ENCODE measurements at places on chromosomes 6 and 20.

- DNase-seq: no peak
Observed at GRCh38 chr20:36744764-36745191, 1.1 kb downstream of the NDRG3 start.

- DNase-seq: no peak
Observed at GRCh38 chr20:20203784-20204183, 151.5 kb downstream of the CFAP61 start.

DNA sequence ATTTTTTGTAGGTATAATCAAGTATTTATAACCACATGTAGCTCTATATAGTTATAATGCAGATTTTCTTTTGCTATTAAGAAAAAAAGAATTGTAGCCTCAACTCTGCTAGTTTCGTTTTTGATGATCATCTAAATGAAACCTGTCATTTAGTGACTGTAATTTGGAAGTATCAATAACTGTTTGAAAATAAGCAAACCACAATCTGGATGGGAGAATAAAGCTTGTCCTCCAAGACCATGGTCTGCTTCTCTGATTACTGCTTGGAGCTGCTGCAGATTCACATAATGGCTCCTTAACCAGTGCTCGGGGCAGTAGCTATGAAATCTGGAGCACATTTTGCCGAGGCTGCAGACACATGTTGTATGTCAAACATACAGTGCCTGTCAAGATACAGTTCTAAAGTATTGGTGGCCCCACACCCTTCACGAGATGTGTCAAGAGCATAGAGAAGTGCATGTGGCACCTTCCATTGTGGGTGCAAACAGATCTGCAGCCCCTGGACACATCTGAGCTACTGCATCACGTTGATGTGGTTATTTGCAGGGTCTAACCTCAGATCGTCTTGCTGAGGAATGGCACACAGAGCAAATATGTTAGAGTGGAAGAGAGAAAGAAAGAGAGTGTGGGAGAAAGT, 255.7 kb upstream of the SUPT3H start:
- peak; percentile 10 for DNase-seq

- DNase-seq: no peak
Observed at GRCh38 chr20:37575884-37576283, 48.2 kb upstream of the BLCAP start.

DNA sequence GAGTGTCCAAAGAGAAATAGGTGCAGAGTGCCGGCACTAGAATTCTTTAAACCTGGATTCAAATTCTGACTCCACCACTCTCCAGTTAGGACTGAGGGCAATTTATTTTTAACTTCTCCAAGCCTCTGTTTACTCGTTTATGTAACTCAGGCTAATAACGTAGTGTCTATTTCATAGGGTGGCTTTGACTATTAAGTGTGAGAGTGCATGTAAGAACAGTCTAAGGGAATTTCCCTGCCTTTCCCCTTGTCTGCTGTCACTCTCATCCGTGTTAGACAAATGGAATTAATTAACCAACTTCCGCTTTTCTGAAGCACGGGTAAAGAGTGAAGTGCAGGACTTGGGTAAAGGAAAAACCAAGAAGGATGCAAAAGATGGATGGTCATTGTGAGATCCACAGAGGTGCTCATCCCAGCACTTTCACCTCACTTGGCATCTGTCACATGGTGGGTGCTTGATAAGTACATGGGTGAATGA, 4.1 kb upstream of the ZKSCAN8 start:
- peak; percentile 3 for DNase-seq

GRCh38 chr20:62473717-62474603, 1.8 kb downstream of the GATA5 start:
- no peak for DNase-seq

DNA sequence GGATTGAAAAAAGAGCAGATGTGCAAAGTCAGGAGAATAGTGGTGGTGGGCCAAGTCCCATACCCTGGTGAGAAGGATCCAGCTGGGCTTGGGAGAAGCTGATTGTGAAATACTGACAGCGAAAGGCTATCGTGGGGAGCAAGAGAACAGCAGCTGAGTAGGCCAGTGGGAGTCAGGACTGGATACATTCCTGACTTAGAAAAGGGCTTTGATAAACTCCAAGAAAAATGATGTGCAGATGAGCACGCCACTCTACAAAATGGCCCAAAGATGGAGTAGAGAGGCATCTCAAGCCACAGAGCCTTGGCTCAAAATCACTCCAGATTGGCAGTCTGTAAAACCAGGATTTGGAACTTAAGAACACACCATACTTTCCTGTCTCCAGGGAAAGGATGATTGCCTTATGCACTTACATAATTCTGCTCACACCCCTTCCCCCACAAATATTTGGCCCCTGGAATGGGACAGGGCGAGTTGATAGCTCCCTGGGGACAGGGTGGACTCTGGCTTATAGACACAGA, 578.7 kb downstream of the MAFB start:
- DNase-seq: no peak

DNA sequence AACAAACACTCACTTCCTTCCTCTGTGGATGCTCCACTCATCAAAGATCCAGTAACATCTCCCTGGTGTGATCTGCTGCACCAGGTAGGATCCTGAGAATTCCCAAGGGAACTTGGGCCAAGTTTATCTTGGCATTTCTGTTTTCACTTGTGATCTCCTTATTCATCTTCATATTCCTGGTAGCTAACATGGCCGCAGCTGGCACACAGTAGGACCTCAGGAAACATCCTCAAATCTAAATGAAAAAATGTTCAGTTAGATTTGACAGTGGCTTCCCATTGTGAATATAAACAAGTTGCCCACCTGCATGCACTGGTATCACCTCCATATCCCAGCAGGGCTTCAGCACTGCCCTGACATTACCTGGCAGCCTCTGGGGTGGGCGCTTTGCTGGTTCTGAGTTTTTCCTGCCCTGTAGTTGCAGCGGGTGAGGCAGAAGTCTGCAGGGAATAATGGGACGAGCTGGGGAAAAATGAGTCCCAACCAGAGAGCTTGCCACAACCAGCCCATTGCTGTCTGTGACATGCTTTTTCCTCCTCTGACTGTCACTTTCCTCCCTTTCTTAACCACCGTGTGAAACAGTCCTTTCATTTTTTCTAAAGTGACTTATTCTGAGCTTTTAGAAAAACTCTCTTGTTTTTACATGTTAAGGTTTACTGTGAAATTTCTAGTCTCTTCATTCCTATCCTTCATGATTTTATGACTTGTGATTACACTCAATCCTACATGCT, 9.4 kb upstream of the DSTN start:
- no peak for DNase-seq

GRCh38 chr6:98880486-98880885, 46.1 kb downstream of the POU3F2 start:
- no peak for DNase-seq

- DNase-seq: no peak
Observed at GRCh38 chr6:28673787-28674671, 148.3 kb downstream of the GPX5 start.

DNA sequence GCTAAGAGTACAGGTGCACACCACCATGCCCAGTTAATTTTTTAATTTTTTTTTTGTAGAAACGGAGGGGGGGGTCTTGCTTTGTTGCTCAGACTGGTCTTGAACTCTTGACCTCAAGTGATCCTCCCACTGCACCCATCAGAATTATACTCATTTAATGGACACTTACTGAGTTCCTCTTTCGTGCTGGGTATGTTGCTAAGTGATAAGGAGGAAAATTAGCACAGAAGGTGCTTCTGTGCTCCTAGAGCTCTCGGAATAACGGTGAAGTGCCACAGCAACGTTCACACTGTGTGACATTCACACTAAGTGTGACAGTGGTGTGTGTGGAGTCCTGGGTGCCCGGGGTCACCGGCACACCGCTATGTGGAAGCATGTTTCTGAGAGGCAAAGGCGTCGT, 32.1 kb upstream of the BMP6 start:
- DNase-seq: no peak

- no peak for DNase-seq
Observed at GRCh38 chr20:59175861-59176260, 12.2 kb downstream of the ZNF831 start.

DNA sequence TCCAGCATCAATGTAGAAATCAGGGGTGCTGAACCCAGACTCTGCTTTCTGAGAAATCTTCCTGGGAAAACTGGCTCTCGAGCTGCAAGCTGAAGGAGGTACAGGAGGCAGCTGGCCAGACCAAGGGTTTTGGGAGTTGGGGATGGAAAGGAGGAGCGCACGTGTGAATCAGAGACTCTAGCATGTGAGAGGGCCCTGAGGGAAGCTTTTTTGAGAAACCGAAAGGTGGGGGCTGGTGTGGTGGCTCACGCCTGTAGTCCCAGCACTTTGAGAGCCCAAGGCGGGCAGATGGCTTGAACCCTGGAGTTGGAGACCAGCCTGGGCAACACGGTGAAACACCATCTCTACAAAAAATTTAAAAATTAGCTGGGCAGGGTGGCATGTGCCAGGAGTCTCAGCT, 37.1 kb upstream of the EEF1E1 start:
- DNase-seq: no peak

- no peak for DNase-seq
Observed at GRCh38 chr20:53568351-53568750, 25.3 kb downstream of the ZNF217 start.

- DNase-seq: no peak
Observed at GRCh38 chr20:36919715-36920333, 31.7 kb downstream of the SAMHD1 start.

DNA sequence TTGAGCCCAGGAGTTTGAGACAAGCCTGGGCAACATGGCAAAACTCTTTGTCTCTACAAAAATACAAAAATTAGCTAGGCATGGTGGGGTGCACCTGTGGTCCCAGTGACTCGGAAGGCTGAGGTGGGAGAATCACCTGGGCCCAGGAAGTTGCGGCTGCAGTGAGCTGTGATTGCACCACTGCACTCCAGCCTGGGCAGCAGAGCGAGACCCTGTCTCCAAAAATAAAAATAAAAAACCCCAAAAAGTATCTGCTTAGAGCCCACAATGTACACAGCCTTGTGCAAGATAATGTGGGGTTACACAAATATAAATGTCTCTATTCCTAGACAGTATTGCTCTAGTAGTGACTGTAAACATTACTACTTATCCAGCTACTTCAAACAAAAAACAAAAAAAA, 5.9 kb downstream of the ESF1 start:
- DNase-seq: no peak

DNA sequence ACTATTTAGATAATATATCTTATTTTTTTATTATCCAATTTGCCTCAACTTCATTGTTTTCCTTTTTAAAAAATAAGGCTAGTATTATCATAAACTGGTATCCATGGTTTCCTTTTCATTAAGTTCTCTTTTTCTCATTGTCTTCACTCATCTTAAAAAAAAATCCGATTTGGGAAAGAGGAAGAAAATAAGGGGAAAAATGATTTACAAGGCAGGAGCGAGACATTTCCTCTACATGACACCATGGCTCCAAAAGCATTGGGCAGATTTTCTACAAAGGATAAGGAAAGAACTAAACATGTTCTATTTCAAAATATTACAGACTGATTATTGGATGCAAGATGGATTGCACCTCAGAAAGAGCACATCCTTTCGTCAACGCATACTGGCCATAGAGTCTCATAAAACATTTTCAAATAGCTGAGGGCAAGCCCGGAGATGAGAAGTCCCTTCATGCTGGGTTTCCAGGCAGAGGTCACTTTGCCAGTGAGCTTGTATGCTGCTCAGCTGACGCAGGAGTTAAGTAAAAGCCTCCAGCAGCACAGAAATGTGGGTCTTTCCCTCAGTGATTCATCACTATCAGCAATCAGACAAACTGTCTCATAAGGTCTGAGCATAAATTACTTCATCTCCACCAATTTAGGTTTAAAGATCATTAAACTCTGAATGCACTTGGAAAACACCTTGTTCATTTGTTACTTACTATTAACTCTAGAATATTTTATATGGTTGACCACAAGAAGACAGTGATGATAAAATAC, 129.0 kb upstream of the TNFAIP3 start:
- no peak for DNase-seq

GRCh38 chr20:41574802-41575389, 43.3 kb downstream of the CHD6 start:
- no peak for DNase-seq

GRCh38 chr20:2379511-2380229, 1.0 kb upstream of the TGM6 start:
- DNase-seq: no peak

- no peak for DNase-seq
Observed at GRCh38 chr6:112117554-112117953, 30.2 kb downstream of the FAM229B start.

- peak; percentile 43 for DNase-seq
Observed at GRCh38 chr6:35919085-35919826, 1.6 kb downstream of the SRPK1 start.

DNA sequence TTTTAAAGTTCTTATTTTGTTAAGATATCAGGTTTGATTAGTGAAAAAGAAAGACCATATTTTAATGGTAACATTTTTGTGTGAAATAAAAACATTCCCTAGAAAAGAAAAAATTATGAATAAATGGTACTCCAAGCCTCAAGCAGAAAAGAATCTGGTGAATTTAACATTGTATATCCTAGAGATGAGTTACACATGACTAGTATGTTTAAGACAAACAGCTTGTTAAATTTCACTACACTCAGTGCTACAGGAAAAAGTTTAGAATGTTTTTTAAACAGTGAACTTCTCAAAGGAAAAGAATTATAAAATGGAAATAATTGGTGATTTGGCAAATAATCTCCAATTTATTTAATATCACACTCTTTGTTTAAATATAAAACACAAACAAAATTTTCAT, 222.7 kb upstream of the MCHR2 start:
- DNase-seq: no peak

DNA sequence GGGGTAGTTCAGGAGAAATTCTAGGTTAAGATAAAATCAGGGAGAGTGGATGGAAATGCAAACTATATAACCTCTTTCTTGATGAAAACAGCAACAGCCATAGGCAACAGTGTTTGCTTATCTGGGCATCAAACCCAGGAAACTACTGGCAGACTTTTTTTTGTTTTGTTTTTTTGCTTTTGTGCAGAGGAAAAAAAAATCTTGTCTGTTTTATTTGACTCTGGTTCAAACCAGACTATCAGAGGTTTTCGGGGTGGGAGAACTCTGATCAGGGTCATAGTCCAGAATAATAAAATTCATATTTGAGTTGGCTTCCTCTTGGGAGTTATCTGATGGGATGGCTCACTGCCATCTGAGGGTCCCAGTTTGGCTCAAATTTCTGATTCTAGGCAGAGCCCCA, 88.8 kb upstream of the ZNFX1 start:
- no peak for DNase-seq

GRCh38 chr6:37029249-37029971, 24.0 kb downstream of the FGD2 start:
- peak; percentile 47 for DNase-seq

DNA sequence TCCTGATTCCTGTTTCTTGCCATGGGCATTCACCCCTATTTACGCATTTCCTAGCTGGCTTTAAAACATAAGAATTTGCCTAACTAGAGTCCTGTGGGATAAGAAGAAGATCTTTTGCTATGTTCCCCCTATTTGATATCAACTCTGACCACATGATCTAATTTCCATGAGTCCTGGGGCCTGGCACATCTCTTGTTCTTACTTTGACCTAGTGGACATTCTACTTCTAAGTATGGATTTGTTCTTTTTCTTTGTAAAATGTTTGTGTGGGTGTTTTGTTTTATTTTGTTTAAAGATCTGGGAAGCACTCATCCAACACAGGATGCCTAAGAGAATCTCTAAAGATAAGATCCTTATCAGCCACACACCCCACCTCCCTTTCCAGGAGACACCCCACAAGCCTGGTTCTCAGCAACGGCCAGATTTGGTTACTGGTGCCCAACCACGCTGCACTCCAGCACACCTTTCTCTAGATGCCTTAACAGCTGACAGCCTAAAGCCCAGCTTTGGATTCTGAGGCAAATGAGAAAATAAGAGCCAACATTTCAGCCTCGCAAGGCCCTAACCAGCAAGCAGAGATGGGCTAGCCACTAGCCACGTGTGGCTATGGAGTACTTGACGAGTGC, 74.7 kb downstream of the SLC23A2 start:
- no peak for DNase-seq

- no peak for DNase-seq
Observed at GRCh38 chr6:27582928-27583725, 110.2 kb upstream of the ZNF184 start.
